Suppressor macrophage (primary cell): ENCODE measurements at places on chromosomes 11 and 22.

- no peak for DNase-seq
Observed at GRCh38 chr11:57222239-57222638, 14.8 kb downstream of the APLNR start.

DNA sequence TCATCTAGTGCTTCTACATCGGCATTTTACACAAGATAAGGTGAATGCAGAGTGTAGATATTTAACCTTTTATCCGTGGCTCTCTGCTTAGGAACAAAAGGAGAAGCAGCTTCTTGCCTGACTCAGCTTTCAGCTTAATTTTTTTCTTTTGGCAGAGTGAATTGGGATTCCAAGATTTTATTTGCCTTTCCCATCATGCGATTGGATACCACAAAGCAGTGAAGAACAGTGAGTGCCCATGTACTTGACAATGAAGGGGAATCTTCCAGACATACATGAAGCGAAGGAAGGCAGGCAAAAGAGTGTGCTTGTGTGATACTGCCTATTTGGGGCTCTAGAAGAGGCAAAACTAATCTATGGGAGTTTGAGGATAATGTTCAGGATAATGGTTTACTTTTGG lies 17.0 kb upstream of the CHKA start:
- DNase-seq, result no peak

- DNase-seq, result peak; percentile 88
Observed at GRCh38 chr22:41940832-41941765, 5.9 kb downstream of the CENPM start.

DNA sequence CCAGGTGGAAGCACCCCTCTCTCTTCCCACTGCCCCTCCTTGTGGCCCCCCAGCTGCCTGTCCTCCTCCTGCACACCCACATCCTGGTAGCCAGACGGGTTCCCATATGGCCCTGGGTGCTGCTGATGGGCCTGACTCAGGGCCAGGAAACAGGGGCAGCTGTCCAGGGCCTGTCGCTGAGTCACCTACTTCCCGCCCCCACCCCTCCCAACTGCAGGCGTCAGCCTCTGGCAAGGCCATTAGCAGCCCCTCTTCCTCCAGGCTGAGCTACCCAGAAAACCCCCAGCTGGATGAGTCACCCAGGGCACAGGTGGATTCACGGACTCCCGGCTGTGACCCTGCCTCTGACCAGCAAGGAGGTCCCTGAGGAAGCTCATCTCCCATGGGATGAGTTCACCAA lies 6.9 kb upstream of the GAL start:
- DNase-seq, result peak; percentile 80

- no peak for DNase-seq
Observed at GRCh38 chr11:134438542-134439537, 26.8 kb upstream of the B3GAT1 start.

DNA sequence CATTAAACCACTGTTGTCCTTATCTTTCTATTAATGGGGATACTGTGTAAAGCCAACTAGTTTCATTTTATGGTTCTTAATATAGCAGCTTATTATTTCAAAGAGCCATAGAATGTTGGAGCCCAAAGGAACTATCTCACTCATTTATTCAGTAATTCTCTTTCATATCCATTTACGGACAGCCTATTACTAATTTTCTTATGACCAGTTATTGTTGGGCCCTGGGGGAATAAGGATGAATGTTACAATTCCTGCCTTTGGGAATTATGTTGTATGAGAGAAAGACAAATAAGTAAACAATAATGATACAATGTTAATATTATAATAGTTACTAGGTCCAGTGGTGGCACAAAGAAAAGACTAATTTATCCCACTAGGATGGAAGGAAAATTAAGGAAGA lies 52.4 kb downstream of the AAMDC start:
- DNase-seq, result no peak

DNA sequence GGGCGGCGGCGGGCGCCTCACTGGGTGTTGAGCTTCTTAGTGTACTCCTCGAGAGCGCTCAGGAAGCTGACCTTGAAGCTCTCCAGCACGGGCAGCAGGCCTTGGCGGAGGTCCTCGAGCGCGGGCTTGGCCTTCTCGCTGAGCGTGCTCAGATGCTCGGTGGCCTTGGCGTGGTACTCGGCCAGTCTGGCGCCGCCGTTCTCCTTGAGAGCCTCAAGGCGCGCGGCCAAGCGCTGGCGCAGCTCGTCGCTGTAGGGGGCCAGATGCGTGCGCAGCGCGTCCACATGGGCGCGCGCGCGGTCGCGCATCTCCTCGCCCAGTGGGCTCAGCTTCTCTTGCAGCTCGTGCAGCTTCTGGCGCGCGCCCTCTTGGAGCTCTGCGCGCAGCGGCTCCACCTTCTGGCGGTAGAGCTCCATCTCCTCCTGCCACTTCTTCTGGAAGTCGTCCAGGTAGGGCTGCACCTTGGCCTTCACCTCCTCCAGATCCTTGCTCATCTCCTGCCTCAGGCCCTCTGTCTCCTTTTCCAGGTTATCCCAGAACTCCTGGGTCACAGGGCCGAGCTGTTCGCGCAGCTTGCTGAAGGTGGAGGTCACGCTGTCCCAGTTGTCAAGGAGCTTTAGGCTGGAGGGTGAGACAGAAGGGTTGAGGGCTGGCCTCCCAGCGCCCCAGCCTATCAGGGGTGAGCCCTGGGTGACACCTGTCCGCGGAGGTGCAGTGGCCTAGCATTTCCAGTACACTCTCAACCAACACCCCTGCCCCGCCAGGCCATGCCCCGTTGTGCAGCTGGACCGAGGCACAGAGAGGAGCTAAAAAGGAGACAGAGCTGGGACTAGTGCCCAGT lies 1.4 kb downstream of the APOA1 start:
- DNase-seq, result peak; percentile 74

- DNase-seq, result no peak
Observed at GRCh38 chr11:102111011-102111786, 952 bp downstream of the YAP1 start.

DNA sequence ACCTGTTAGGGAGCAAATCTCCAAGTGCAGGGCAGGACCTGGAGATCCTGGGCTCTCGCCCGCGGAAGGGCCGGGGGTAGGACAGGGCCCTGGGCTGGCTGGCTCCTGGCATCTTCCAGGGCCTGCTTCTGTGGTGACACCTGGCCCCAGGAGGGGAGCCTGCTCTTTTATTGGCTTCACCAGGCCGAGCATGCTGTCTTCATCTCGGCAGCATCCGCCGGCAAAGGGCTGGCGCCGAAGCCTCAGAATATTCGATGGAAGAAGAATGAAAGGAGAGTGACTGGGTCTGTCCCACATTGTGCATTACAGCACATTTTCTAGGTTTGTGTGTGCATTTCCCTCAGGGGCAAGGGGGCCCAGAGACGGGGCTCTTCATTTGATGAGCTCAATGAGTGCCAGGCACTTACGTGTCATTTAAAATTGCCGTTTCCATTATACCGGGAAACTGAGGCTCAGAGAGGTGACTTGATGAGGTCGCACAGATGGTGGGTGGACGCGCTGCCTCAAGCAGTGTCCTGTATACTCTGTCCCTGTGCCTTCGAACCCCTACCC lies 70.0 kb downstream of the RBX1 start:
- no peak for DNase-seq

- DNase-seq, result no peak
Observed at GRCh38 chr11:76661306-76661751, 9.2 kb downstream of the LRRC32 start.

DNA sequence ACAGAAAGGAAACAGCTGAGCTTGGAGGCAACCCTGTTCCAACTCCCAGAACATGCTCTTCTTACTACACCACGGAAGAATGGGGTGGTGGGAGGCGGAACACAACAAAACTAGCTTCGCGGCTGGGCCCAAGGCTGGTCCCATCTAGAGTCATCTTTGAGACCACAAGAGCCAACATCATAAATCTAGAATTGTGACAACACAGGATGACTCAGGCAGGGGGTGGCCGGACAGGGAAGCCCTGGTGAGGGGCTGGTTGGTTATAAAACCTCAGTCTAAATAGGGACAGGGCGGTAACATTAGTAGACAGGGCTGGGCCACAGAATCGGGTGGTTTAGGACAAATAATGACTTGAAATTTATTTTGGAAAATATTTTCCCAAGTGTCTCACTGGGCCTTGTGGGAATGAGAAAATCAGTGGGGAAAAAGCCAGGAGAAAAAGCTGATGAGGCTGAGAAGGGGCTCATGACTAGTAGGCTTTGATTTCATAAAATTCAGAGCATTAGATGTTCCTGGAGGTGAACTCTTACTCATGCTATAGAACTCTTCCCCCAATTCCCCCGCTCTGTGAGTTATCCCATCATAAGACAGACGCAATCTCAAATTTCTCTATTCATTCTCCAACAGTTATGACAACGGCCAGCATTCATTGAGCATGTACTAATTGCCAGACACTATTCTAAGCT lies 151.8 kb upstream of the TIMP3 start:
- DNase-seq, result peak; percentile 36

DNA sequence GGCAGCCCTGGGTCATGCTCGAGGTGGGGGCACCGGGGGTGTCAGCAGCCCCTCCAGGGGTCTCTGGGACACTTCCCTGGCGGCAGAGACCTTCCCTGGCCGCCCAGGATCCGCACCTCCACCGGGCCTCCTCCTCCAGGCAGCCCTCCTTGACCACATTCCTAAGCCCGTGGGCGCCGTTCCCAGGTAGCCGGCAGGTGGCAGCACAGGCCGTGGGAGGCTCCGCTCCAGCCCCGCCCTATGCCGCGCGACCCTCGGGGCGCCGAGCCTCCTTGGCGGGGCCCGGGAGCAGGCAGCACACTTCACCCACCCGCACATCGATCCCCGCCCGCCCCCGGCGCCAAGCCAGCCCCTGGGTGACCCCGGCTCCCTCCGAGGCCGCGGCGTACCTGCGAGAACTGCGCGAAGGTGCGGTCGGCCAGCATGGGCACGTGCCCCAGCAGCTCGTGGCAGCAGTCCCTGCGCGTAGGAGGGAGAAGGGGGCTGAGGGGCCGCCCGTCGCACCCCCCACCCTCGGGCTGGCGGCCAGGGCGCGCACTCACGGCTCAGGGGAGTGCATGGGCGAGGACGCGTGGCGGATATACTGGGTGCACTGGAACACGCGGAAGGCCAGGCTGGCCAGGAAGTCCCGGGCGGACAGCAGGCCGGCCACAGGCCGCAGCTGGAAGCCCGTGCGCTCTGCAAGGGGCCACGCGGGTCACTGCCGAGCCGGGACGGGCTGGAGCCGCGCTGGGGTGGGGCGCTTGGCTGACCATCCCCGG lies 5.3 kb upstream of the INS start:
- DNase-seq, result no peak
